ENCODE measurements at places on chromosomes 1 and 21.

GRCh38 chr1:11053758-11054137, 6.1 kb downstream of the SRM start:
- no peak for DNase-seq

- no peak for DNase-seq
Observed at GRCh38 chr1:94416901-94417727, 1.1 kb upstream of the ABCD3 start.

GRCh38 chr1:153957744-153958110, 685 bp downstream of the CRTC2 start:
- DNase-seq = no peak

- no peak for DNase-seq
Observed at GRCh38 chr1:95223110-95223509, 10.9 kb upstream of the RWDD3 start.

DNA sequence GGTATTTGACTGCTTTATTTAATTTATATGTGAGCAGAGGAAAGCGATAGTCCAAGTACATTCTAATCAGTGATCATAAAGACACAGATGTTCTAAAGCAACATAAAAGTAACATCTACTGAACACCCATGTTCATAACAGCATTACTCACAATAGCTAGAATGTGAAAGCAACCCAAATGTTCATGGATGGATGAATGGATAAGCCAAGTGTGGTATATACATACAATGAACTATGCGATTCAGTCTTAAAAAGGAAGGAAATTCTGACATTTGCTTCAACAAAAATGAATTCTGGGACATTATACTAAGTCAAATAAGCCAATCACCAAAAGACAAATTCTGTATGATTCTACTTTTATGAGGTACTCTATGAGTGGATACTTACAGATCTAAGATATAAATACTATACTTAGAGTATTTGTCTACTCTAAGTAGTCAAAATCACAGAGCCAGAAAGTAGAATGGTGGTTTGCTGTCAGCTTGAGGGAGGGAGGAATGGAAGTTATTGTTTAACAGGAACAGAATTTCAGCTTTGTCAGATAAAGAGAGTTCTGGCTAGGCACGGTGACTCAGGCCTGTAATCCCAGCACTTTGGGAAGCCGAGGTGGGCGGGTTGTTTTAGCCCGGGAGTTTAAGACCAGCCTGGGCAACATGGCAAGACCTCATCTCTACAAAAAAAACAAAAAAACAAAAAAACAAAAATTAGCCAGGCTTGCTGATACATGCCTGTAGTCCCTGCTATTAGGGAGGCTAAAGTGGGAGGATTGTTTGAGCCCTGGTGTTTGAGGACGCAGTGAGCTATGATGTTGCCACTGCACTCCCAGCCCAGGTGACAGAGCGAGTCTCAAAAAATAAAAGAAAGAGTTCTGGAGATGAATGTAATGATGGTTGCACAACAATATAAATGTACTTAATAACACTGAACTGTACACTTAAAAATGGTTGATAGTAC, 79.7 kb upstream of the ARHGAP29 start:
- no peak for DNase-seq

GRCh38 chr1:38132681-38133080, 86.1 kb upstream of the POU3F1 start:
- no peak for DNase-seq

- DNase-seq = no peak
Observed at GRCh38 chr21:16241479-16241963, 511.7 kb downstream of the USP25 start.

- DNase-seq = no peak
Observed at GRCh38 chr1:15882665-15883064, 35.2 kb downstream of the SPEN start.
